ENCODE measurements at places on chromosomes 2 and 18. TPM values are rescaled to one million over a fixed set of nuclear protein-coding genes. Genes with fewer than 3 reads are reported as not detected.

The GPR39 gene
- total RNA-seq: 0.59 TPM

The GPAT2 gene
- total RNA-seq: not detected

The PROM2 gene
- 0.83 TPM for total RNA-seq

The KCNG2 gene
- 0.08 TPM for total RNA-seq

The NOP58 gene
- total RNA-seq: 60.8 TPM

- no peak for DNase-seq
These were observed 7.8 kb upstream of the PRKAG3 start for GRCh38 chr2:218839430-218839829.

GRCh38 chr2:75134860-75135259 lies 64.5 kb downstream of the TACR1 start:
- no peak for DNase-seq

- no peak for DNase-seq
These were observed 163.6 kb downstream of the NAPG start for GRCh38 chr18:10689236-10690034.

- DNase-seq: no peak
These were observed 95.3 kb upstream of the ASB18 start for GRCh38 chr2:236359426-236360045.

- DNase-seq: no peak
These were observed 117.7 kb downstream of the B3GNT2 start for GRCh38 chr2:62313449-62314227.

GRCh38 chr2:233385489-233386044 lies 31.3 kb downstream of the DGKD start:
- DNase-seq: no peak

DNA sequence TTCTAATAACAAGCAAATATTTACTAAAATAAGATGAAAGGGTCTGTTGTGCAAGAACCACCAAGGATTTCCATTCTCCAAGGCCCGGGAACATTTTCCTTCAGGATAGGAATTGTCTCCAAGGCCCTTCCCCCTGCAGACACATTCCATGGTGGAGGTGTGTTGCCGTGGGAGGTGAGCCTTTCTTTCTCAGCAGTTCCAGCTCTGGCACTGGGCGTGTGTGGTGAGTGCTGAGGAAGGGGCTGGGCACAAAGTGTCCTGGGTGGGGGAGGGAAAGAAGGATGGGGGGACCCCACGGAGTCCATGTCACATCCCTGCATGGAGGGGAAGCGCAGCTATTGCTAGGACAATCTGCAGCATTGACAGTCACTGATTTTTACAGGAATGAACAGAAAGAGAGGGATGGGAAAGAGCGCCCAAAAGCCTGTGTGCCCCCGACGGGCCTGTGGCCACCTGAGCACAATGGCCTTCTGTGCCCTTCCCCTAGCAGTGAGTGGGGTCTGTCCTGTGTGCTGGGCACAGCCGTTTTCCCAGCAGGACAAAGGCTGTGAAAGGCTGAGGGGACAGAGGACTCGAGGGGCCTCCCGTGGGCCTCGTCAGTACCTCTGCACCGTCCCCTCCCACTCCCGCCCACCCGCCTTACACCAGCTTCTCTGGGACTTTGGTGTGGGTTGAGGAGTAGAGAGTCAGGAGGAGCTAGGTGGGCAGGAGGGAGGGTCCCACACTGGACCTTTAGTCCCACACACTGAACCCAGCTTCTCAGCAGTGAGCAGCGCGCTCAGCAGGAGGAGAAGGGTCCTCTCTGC lies 79.8 kb downstream of the PTGR3 start:
- DNase-seq: no peak

DNA sequence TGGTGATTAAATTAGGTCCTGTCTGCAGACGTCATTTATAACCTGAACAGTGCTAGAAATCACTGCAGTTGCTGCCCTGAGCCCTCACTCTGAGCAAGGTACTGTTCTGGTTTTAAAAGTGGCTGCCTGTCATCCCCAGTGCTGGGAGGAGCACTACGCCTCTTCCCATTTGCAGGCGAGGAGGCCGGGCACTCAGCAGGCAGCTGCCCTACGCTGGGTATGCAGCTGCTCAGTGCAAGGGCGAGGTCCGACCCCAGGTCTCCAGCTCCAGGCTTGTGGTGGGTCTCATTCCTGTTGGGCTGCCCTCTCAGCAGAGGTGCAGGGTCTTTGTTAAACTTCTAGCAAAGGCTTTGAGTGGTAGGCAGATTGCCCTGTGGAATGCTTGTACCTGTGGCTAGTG lies 15.7 kb downstream of the CNDP2 start:
- DNase-seq: peak; percentile 75
